ENCODE measurements at places on chromosomes 12 and 14.
A peak's percentile ranks its signal among the peaks of the same experiment; 100 is the strongest.

GRCh38 chr12:119181202-119181601 is 2.5 kb downstream of the HSPB8 start:
- no peak for ATAC-seq

DNA sequence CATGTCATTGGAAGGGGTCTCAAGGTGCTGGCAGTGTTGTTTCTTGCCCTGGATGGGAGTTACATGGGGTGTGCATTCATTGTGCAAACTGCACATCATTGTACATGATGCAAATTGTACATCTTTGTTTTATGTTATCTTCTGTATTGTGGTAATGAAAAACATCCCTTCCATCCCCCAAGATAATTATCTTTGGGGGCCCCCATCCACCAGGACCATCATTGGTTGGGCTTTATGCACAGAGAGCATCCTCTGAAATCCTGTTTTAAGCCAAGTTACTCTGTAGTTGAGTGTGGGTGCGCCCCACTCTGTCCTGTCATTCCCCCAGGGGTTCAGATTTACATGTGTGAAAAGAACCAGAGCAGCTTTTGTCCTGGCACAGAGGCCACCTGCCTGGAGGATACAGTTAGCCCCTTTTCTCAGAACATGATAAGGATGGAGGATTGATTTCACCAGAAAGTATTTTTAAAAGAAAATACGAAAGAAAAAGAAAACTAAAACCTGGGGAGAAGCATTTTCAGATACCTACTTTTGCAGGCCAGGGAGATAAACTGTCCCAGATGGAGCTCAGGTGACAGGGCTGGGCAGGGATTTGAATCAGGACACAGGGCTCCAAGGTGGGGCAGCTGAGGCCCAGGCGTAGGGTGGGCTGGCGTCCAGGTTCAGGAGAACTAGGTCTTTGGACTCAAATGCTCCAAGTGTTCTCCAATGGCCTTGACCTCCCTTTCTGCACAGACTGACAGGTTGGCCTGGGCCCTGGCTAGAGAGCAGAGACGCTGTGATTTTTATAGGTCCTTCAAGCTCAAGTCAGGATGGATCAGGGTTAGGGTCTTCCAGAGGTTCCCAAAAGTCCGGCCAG is 17.2 kb downstream of the WSCD2 start:
- ATAC-seq: no peak

DNA sequence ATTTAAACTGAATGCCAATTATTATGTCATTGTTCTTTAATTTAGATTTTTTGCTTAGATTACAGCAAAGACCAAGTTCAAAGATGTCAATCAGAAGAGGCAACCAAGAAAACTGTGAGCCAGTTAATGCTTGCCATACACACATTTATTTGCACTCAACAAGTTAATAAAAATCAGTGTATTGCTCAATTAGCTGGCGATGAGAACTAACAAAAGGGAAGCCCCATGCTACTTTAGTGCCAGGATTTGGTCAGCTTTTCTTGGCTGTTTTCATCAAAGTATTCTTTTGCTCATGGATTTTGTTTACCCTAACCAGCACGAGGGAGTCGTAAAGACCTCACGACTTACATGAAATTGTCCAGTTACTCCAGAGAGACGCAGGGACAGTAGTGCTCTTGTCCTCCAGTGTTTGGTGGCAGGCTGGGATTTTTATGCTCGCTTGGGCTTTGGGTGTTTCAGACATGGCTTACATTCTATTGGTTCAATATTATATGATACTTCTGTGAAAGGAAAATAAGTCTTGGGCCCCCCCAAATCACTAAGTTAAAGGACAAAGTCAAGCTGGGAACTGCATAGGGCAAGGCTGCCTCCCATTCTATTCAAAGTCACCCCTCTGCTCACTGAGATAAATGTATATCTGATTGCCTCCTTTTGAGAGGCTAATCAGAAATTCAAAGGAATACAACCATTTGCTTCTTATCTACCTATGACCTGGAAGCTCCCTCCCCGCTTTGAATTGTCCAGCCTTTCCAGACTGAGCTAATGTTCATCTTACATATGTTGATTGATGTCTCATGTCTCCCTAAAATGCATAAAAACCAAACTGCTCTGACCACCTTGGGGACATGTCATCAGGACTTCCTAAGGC is 7.4 kb upstream of the B4GALNT1 start:
- ATAC-seq: no peak

DNA sequence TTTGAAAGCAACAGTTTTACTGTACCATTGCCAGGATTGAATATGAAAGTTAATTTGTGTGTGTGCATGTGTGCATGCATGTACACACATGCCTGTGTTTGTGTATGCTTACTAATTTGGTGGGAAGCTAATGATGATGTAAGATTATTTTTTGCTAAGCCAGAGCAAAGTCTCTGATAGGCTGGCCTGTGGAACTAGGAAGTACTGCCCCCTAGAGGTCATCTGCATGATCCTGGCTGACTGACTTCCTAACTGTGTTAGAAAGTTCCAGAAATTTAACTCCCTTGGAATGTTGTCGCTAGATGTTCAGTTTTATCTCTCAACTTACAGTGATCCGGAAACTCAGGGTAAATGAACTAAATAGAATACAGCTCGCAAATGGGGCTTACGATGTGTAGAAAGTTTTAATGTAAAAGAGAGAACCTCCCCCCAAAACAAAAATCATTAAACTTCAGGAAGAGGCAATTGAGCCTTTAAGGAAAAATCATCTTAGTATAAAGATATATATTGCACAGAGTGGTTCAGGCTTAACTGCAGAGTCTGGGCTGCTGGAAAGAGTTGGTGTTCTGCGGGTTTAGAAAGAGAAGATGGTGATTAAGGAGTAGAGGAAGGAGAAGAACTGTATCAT is 34.3 kb upstream of the SLC38A1 start:
- peak; percentile 70 for ATAC-seq

- no peak for ATAC-seq
Observed at GRCh38 chr14:90179809-90180779, 76.3 kb upstream of the PSMC1 start.

- ATAC-seq: no peak
Observed at GRCh38 chr14:33736299-33736825, 214.5 kb downstream of the EGLN3 start.

DNA sequence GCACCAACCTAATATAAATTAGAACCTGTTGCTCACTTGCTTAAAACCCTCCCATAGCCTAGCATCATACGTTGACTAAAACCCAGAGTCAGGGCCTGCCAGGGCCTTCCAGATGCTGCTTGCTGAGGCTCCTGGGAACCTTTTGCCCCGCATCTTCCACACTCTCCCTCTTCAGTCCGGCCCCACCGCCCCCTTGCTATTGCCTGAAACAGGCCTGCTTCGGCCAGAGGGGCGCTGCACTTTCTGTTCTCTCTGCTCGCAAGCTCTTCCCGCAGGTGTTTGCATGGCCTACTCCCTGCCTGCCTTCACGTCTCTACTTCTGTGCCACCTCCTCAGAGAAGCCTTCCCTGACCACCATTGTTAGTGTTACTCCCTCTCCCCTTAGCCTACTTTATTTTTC is 13.7 kb upstream of the TCTN2 start:
- ATAC-seq: no peak

DNA sequence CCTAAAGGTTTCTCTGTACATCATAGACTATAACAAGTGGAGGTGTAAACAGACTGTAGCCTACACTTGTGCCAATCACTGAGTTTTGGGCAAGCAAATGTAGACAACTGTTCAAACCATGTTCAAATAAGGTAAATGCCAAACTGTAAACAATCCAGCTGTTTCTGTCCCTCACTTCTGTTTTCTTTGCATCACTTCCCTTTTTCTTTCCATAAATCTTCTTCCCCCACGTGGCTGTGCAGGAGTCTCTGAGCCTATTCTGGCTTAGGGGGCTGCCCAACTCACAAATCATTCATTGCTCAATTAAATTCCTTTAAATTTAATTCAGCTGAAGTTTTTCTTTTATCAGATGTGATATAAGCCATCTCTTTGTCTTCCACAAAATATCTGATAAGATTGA is 65.1 kb upstream of the CPM start:
- no peak for ATAC-seq

DNA sequence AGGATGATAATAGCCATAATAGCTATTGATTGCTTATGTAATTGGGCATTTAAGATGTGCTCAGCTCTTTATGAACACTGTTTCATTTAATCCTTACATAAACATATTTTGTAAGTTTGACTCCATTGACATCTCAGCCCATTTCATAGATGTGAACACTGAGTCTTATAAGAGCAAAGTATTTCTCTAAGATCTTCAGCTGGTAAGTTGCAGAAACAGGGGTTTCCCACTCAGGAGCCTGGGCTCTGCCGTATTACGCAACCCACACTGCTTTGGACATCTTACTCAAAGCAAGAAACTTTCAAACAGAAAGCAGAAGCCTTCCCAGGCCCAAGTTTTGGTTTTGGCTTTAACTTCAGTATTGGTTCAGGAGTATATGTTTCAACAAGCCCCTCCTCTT is 705.1 kb downstream of the MED13L start:
- no peak for ATAC-seq

DNA sequence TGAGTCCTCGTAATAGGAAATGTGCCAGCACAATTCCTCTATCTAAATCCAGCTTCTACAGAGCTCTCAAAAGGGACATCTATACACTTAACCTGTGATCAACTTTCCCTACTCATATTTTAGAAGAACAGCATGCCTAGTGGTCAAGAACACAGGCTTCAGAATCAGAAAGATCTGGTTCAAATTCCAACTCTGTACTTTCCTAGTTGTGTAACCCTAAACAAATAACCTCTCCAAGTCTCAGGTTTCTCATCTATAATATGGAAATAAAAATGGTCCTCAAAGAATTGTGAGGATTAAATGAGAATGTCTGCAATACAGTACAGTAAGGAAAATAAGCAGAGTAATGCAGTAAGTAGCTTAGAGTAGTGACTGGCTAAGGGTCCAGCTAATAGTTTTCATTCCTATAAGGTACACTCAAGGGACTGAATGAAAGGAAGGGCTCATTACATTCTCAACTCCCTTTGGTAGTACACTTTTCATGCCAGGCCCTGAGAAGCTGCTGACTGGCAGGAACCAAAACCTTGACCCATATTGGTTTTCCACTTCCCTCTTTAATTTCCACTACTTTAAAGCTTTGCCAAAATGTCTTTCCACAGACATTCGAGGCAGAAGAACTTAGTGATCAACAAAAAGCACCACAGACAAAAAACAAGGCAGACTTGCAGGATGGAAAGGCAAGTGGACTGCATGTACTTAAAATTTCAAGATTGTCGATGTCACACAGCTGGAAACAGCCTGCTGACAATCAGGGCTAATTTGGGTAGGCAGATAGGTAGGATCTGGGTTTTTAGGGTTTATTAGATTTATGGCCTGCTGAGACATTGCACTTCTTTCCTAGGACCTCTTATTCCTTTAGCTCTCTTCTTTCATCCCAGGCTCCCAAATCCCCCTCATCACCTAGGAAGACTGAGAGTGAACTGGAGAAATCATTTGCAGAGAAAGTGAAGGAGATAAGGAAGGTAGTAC is 4.3 kb downstream of the CCDC196 start:
- no peak for ATAC-seq

DNA sequence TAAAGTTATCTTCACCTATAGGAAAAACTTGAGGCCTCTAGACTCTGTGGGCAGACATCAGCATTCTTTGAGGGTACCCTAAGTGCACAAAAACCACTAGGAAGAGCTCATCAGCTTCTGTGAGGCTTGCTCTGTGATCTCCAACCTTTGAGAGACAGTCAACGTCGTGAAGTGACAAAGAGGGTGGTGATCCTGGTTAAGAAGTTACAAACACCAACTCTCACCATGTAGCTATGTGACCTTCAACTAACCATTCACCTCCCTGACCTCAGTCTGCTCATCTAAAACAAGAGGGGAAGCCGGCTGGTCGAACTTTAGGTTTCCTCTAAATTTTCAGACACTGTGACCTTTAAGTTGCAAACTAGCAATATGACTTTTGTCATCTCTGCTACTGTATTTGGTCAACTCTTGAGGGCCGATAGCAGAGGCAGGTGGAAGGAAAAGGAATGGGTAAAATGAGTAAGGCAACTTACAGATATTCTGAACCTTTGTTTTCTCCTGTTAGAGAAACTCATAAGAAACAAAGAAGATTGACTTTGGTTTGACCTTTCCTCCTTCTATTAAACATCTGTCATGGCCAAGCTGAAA is 103.2 kb upstream of the PARP11 start:
- no peak for ATAC-seq
